Fibroblast of lung (primary cell): ENCODE measurements at places on chromosomes 16 and 17.
A peak's percentile ranks its signal among the peaks of the same experiment; 100 is the strongest.

GRCh38 chr16:72910875-72911274 lies 137.1 kb downstream of the ZFHX3 start:
- no peak for DNase-seq

GRCh38 chr16:83851473-83851872 lies 43.7 kb downstream of the HSBP1 start:
- no peak for DNase-seq

DNA sequence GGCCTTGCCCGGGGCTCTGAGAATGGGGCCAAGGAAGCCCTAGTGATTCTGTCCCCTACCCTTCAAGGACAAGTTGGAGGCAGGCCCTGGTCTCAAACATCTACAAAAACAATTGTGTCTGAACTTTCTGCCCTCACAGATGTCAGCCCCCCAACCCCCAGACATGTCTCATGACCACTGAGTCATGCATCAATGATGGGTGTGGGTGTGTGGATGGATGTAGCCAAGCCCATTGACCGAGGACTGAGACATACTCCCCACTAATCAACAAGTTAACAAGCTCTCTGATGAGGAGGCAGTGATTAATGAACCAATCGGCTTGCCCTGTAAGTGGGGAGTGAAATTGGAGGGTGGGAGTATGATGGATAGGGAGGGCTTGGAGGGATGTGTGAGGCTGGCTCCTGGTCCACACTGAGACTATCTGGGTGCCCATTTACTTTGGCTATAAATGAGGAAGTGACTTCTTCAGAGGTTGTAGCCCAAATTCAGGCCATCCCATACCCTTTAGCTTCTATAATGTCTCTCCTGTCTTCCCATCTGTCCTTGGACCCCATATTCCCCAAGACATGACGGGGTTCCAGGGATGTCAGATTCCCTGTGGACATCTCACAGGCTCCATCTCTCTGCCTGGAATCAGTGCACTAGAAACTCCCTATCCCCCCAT lies 97.1 kb upstream of the TMEM97 start:
- DNase-seq = no peak

DNA sequence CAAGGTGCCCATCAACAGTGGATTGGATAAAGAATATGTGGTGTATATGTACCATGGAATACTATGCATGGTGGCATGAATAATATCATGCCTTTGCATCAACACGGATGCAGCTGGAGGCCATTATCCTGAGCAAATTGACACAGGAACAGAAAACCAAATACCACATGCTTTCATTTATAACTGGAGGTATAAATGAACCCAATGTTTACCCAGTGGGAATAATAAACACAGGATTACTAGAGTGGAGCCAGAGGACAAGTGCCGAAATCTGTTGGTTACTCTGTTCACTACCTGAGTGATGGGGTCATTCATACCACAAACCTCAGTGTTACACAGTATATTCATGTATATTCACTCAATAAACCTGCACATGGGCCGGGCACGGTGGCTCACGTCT lies 125.2 kb downstream of the CDH11 start:
- DNase-seq = no peak

GRCh38 chr16:30775131-30775391 lies 11.9 kb downstream of the ZNF629 start:
- DNase-seq = no peak

DNA sequence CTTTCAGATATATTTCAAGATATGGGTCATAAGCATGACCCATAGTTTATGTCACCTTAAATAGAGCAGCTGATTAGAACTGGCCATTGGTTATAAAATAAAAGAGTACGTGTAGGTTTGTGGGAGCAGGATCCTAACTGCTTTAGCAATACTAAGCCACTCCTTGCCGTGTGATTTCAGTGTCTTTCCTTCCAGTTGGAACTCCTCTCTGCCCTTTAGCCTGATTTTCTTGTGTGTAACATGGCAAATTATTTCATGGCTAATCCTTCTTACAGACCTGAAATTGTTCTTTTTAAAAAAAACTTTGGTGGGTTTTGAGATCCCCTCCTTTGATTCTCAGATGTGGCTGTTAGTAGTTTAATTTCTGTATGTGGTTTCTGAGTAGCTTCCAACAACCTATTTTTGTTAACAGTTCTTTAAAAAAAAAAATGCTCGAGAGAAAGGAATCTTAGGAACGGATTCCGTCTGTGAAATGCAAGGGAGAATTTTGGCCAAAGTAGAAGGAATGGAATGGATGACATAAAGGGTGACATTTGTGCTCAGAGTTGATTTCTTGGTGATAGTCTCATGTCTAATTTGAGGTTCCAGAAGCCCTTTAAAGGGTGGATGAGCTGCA lies 39.9 kb downstream of the DHRS7B start:
- peak; percentile 69 for DNase-seq

GRCh38 chr16:34802396-34802795 lies 1343.0 kb downstream of the TP53TG3F start:
- no peak for DNase-seq

DNA sequence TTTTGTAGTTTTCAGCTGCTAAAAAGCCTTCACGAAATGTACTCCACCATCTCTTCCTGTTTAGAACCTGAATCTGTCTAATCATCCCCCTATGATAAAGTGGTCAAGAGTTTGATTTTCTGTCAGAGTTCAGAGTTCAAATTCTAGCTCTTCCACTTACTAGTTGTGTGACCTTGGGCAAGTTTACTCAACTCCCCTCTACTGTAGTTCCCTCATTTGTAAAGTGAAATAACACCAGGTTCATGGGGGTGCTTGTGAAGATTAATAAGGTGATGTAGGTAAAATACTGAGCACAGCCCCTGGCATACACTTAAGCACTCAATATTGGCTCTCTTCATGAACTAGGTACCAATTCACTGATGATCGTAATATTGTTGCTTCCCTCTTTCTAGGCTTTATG lies 1.2 kb upstream of the CDC6 start:
- DNase-seq = no peak

GRCh38 chr16:49964316-49964715 lies 60.7 kb upstream of the CNEP1R1 start:
- DNase-seq = no peak

- peak; percentile 49 for DNase-seq
These were observed 47.7 kb upstream of the XYLT1 start for GRCh38 chr16:17518441-17518840.

- DNase-seq = no peak
These were observed at the start of gene MYO1D for GRCh38 chr17:32876417-32877163. Gene MYO1D, minus strand, starts transcription at chr17:32877124. Its CDS starts 252 bp downstream, at chr17:32876872.

DNA sequence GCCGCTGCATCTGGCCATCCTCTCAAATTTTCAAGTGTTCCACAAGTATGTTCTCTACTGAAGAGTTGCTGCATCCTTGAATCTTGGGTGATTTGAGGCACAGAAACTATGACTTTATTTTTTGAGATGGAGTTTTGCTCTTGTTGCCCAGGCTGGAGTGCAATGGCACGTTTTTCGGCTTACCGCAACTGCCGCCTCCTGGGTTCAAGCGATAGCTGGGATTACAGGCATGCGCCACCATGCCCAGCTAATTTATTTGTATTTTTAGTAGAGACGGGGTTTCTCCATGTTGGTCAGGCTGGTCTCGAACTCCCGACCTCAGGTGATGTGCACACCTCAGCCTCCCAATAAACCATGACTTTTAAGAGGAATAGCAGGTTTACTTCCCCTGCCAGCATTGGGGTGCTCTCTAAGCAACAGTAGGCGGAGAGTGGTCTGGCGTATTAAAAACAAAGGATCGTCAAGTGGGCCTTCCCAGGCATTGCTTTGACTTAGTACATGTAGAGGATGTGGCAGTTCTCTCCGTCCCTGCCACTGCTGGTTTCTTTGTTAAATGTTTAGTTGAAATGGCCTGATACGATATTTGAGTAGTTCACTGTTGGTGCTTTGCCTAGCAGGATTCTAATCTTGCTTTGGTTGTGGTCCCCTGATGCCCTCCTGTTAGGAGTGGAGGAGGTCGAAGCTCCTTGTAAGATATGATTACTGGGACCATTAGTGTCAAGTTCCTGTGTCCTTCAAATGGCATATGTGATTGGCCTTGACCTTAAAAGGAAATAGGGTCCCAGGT lies 9.5 kb downstream of the PYCARD start:
- DNase-seq = no peak

GRCh38 chr16:89574681-89575246 lies 794 bp upstream of the CPNE7 start:
- DNase-seq = peak; percentile 75

- peak; percentile 91 for DNase-seq
These were observed 124.5 kb upstream of the ZFHX3 start for GRCh38 chr16:73172241-73172972.

DNA sequence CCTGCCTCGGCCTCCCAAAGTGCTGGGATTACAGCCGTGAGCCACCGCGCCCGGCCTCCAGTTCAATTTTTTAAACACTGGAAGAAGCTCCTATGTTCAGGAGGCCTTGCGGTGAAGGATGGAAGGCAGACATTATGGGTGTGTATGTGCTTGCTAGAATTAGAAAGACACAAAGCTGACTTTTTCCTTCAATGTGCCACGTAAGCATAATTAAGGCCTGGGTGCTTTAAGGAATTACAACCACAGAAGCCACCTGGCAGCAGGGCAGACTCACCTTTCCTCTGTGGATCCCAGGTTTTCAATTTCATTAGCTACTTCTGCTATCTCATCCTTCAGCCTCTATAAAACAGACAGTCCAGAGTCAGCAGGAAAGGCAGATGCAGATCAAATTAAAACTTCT lies 74.2 kb downstream of the CYTH1 start:
- DNase-seq = no peak

DNA sequence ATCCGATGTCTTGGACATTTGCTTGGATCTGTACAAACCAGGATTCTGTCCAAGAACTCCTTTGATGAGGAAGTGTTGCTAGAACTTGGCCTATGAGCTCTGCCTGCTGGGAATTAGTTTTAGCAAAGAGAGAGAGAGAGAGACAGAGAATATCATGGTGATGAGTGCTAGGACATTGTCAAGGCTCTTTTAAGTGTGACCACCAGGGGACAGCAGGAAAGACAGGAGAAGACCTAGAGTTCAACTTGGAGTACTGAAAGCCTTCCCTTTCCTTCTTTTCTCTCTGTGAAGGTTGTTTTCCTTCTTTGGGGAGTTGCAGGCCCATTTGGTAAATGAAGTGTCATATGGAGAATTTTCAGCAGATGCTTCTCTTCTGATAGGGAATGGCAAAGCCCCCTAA lies 389.2 kb upstream of the HSBP1 start:
- DNase-seq = no peak
